ENCODE measurements at places on chromosomes 13 and 19.

- DNase-seq = no peak
Observed at GRCh38 chr13:49602005-49602404, 16.6 kb upstream of the RCBTB1 start.

DNA sequence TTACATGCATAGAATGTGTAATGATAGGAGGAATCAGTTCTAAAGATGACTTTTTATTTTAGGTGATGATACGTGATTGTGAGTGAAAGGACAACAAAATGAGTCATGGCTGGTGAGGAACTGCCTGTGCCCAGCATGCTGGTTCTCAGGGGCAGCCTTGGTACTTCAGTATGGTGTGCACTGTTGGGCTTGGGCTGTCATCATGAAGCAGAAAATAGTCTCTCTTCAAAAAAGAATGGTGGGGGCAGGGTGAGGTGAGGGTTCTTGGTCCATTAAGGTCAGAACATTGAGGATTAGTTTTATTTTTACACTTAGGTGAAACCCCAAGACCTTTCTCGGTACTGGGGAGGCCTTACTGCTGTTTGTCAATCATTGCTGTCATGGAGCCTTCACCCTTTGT is 309.5 kb downstream of the MTUS2 start:
- DNase-seq = no peak

GRCh38 chr13:25819856-25820530 is 231.8 kb downstream of the SHISA2 start:
- no peak for DNase-seq

- DNase-seq = no peak
Observed at GRCh38 chr13:63184693-63185092, 1769.0 kb upstream of the PCDH20 start.

DNA sequence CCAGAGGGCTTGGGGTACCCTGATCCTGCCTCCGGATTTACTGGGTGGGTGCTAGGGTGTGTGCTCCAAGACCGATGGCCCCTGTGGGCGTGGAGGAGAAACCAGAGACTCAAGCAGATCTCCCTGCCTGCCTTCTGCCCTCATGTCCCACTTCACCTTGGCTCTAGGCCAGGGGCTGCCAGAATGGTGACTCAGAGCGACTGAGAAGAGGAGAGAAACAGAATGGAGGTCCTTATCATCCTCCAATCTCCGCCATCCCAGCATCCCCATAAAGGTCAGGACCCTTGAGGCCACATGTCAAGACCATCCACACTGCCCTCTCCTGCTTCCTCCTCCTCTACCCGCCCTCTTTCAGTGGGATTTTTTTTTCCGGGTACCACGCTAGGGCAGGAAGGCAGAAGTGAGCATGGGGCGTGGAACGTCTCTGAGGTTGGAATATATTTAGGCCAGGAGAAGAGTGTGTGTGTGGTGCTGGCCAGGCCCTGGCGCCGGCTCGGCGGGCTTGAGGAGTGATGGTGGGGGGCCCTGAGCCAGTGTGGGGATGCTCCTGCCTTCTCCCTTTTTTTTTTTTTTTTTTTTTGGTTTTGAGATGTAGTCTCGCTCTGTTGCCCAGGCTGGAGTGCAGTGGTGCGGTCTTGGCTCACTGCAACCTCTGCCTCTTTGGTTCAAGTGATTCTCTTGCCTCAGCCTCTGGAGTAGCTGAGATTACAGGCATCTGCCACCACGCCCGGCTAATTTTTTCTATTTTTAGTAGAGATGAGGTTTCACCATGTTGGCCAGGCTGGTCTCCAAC is 22.3 kb downstream of the IER2 start:
- no peak for DNase-seq

GRCh38 chr19:16338470-16339360 is 14.1 kb downstream of the KLF2 start:
- DNase-seq = no peak

DNA sequence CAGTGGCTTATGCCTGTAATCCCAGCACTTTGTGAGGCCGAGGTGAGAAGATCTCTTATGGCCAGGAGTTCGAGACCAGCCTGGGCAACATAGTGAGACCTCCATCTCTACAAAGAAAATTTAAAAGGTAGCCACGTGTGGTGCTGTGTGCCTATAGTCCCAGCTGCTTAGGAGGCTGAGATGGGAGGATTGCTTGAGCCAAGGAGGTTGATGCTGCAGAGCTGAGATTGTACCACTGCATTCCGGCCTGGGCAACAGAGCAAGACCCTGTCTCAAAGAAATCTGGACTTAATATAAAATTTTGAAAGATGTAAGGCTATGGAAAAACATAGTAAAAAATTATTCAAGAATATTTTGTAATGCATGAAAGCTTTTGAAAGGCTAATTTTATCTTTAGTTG is 65.3 kb upstream of the RNF113B start:
- no peak for DNase-seq

DNA sequence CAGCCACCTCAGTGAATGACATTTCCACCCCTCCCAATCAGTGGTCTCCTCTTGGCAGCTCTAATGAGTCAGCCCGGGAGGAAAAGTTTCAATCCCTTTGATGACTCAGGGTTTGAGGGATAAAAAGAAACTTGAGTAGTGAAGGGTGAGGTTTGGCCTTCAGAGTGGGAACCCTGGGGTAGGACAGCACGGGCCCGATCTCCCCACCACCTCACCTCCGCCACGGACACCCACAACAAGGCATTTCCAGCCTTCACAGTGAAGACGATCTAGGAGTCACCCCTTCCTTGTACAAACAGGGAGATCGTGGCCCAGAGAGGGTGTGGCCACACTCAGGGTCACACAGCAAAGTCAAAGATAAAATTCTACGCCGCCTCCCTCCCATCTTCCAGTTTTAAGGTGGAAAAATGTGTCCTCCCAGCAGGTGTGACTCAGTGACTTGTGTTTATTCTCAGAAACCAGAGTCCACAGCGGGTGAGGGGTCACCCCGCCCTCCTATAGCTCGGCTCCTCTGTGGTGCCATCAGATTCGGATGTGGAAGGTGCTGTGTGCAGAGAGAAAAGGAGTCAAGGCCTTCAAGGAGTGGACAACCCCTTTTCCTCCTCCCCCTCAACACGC is 12.3 kb downstream of the CIB3 start:
- no peak for DNase-seq

DNA sequence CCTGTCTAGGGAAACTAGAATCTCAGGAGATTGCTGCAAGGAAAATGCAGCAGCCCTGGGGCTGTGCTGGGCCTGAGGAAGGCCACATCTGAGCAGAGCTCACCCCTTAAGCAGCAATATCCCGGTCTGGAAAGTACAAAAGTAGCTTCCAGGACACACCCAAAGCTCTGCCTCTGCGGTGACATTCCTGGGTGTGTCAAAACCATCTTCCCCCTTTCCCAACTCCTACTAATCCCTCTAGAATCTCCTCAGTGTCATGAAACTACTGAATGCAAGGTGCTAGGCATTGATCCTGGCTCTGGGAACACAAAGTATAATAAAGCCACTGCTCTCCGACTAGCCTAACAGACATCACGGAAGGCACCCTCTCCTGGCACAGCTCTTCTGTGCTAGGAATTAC is 5.0 kb downstream of the PBX4 start:
- no peak for DNase-seq

DNA sequence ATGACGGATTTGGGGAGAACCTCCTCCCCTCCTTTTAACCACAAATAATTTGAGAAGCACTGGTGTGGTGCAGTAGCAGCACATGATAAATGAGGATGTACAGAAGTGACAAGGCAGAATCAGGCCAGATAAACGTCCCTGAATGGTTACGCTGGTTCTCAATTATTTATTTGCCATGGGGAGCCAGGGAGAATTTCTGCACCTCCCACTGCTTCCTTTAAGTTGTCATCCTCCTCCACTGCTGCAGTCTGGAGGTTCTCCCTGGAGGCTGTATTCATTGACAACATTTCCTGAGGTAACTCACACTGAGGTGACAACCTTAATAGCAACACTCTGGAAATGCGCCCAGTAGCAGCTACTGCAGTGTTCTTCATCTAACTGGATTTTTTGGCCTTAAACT is 308.9 kb upstream of the SLITRK1 start:
- no peak for DNase-seq

DNA sequence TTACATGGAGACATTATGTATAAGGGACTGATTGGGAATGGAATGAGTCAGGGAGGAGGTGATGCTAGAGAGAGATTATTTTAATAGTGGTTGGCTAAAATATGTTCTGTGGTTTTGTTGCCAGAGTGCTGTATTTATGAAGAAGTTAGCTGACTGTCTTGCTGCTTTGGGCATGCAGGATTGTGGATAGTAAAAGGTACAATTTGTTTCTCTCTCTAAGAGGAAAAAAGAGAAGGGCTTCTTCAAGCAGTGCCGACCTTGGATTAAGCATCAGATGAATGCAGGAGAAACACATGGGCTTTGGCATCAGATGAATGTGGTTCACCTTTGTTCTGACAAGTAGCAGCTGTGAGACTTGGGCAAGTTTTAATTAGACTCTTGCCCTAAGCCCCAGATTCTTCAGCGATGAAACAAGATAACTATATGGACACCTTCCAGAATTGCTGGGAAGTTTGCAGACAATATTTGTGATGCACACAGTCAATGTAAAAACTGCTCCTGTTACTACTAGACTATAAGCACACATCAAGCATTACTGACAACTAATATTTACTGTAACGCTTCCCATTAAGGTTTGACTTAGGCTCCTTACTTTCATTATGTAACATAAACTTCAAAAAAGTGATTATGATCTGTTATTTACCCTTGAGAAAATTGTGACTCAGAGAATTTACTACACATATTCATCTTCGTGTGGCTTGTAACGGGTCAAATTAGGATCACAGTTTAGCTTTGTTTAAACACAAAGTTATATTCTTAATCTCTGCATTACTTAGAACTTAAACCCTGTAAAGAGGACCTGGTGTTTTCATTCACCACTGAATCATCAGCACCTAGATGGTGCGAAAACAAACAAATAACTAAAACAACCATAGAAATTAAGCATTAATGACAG is 824.0 kb downstream of the PCDH9 start:
- DNase-seq = no peak

Data from NAMALWA (cell line).